ENCODE measurements at places on chromosomes 5 and 9.
A peak's percentile ranks its signal among the peaks of the same experiment; 100 is the strongest.

- no peak overlapping the region for H3K4me3 ChIP-seq
- no peaks in the 10 kb centered on the region for H3K27me3 ChIP-seq
- DNase-seq: no peak
- no peaks in the 10 kb centered on the region for H3K36me3 ChIP-seq
- no peaks in the 10 kb centered on the region for H3K4me1 ChIP-seq
- no peak overlapping the region for H3K27ac ChIP-seq
Observed at GRCh38 chr5:170440771-170441392, 51.7 kb upstream of the KCNMB1 start.

GRCh38 chr9:21023861-21024260, 7.6 kb downstream of the HACD4 start:
- peaks cover 8% of the 10 kb centered on the region for H3K4me1 ChIP-seq
- H3K27ac ChIP-seq: no peak overlapping the region
- no peak overlapping the region for H3K4me3 ChIP-seq
- no peaks in the 10 kb centered on the region for H3K36me3 ChIP-seq
- H3K27me3 ChIP-seq: no peaks in the 10 kb centered on the region

GRCh38 chr9:134800791-134801339, 79.7 kb upstream of the FCN2 start:
- H3K27me3 ChIP-seq: no peaks in the 10 kb centered on the region
- H3K4me3 ChIP-seq: no peak overlapping the region
- H3K27ac ChIP-seq: no peak overlapping the region
- DNase-seq: no peak
- no peaks in the 10 kb centered on the region for H3K4me1 ChIP-seq

DNA sequence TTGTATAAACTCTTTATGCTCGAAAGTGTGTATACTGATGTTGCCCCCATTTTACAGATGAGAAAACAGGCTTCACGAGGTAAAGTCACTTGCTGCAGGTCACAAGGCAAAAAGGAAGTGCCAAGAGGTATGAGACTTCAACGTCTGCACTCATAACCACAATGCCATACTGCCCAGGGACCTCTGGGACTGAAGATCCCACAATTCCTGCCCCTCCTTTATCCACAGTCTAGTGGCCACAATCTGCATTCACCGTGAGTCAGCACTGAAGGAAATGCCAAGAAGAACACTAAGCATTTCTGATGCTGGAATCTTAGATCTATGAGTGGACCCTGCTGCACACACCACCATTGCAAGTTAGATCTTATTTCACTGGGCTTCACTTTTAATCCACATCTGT, 37.3 kb downstream of the MED27 start:
- H3K4me3 ChIP-seq: no peak overlapping the region
- no peaks in the 10 kb centered on the region for H3K27me3 ChIP-seq
- peak overlapping the region; percentile 89 for H3K27ac ChIP-seq
- H3K36me3 ChIP-seq: no peaks in the 10 kb centered on the region
- peak; percentile 89 for DNase-seq

- H3K4me1 ChIP-seq: peaks cover 16% of the 10 kb centered on the region
- H3K27ac ChIP-seq: no peak overlapping the region
- no peaks in the 10 kb centered on the region for H3K36me3 ChIP-seq
- H3K27me3 ChIP-seq: no peaks in the 10 kb centered on the region
- no peak for DNase-seq
- H3K4me3 ChIP-seq: no peak overlapping the region
Observed at GRCh38 chr5:116444373-116445295, 130.0 kb downstream of the SEMA6A start.

GRCh38 chr5:139371482-139372435, 11.3 kb downstream of the SLC23A1 start:
- DNase-seq: no peak
- H3K4me3 ChIP-seq: no peak overlapping the region
- peaks cover 29% of the 10 kb centered on the region for H3K4me1 ChIP-seq

DNA sequence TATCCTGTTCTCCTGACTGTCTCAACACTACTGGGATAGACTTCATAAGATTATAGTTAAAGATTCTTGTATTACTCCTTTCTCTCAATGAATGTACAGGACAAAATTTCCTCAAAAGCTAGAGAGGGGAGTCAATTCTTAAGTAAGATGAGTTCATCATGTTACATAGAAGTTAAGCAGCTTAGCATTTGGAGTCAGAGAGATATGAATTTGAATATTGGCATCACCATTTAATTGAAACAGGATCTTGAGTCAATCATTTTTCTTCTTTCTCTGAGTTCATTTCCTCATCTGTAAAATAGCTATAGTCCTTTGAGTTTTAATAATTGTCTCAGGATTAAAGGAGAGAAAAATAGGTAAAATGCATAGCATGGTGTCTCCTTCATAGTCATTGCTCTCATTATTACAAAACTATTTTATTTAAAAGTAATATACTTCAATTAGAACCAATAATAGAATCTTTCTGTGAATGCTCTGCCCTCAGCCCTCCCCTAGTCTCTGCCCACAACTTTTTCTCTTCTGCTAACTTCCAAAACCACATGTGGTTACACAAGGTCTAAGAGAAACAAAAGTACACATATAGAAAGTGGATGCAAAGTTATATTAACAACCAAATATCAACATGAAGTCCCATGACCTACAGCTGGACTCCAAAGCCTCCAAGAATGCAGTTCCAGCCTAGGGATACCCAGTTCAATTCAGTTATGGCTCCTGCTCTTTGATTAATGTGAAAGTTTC, 265.6 kb downstream of the TLE1 start:
- no peaks in the 10 kb centered on the region for H3K4me1 ChIP-seq
- no peaks in the 10 kb centered on the region for H3K27me3 ChIP-seq
- no peaks in the 10 kb centered on the region for H3K36me3 ChIP-seq
- no peak overlapping the region for H3K27ac ChIP-seq

DNA sequence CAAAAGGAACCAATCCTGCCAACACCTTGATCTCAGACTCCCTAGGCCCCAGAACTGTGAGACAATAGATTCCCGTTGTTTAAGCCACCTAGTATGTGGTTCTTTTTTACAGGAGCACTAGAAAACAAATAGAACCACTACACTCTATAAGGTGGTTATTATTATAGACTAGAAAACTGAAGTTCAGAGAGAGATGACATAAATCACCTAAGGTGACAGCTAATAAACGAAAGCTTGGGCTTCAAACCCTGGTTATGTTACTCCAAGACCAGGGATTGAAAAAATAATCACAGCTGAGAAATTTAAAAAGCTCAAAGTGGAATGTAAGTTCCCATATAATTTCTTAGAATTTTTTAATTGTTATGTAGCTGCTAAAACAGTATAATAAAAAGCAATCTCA, 716.2 kb upstream of the DMAC1 start:
- H3K4me1 ChIP-seq: no peaks in the 10 kb centered on the region
- H3K4me3 ChIP-seq: no peak overlapping the region
- DNase-seq: no peak
- no peak overlapping the region for H3K27ac ChIP-seq
- H3K27me3 ChIP-seq: no peaks in the 10 kb centered on the region
- no peaks in the 10 kb centered on the region for H3K36me3 ChIP-seq

DNA sequence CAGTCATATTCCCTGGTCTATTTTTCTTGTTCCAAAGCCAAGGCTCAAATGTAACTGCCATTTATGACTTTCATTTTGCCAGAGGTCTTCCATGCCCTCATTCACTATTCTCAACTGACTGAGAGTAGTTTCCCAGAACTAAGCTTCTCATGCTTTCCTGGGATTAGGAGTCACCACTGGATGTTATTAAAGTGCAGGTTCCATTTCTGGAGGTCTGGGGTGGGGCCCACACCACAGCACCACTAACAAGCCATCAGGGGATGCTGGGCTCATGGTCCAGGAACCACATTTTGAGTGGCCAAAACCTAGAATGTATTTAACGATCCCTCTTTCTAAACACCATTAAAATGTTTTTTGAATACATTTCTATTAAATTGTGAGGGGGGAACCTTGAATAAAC, 677.6 kb downstream of the SEMA5A start:
- H3K4me3 ChIP-seq: no peak overlapping the region
- H3K4me1 ChIP-seq: no peaks in the 10 kb centered on the region
- H3K27me3 ChIP-seq: no peaks in the 10 kb centered on the region
- no peak for DNase-seq
- no peak overlapping the region for H3K27ac ChIP-seq
- no peaks in the 10 kb centered on the region for H3K36me3 ChIP-seq

- DNase-seq: peak; percentile 62
- H3K27me3 ChIP-seq: no peaks in the 10 kb centered on the region
- H3K27ac ChIP-seq: no peak overlapping the region
- H3K4me1 ChIP-seq: no peaks in the 10 kb centered on the region
Observed at GRCh38 chr5:73985145-73985544, 359.1 kb downstream of the ARHGEF28 start.

- no peaks in the 10 kb centered on the region for H3K4me1 ChIP-seq
- no peaks in the 10 kb centered on the region for H3K27me3 ChIP-seq
- DNase-seq: no peak
Observed at GRCh38 chr5:9533096-9533495, 12.8 kb downstream of the SEMA5A start.

DNA sequence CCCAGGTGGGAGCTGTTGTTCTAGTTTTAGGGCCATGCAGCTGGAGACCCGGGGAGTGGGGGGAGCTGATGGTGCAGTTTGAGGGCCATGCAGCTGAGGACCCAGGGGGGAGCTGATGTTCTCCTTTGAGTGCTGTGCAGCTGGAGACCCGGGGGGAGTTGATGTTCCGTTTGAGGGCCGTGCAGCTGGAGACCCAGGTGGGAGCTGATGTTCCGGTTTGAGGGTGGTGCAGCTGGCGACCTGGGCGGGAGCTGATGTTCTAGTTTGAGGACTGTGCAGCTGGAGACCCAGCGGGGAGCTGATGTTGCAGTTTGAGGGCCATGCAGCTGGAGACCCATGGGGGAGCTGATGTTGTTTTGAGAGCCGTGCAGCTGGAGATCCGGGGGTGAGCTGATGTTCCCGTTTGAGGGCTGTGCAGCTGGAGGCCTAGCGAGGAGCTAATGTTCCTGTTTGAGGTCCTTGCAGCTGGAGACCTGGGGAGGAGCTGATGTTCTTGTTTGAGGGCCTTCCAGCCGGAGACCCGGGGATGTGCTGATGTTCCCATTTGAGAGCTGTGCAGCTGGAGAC, 14.6 kb downstream of the PDCD6 start:
- H3K4me3 ChIP-seq: no peak overlapping the region
- no peak overlapping the region for H3K27ac ChIP-seq
- DNase-seq: no peak
- H3K36me3 ChIP-seq: peaks cover 18% of the 10 kb centered on the region
- H3K27me3 ChIP-seq: no peaks in the 10 kb centered on the region
- no peaks in the 10 kb centered on the region for H3K4me1 ChIP-seq

- no peak overlapping the region for H3K4me3 ChIP-seq
- peaks cover 11% of the 10 kb centered on the region for H3K4me1 ChIP-seq
- no peak for DNase-seq
- no peak overlapping the region for H3K27ac ChIP-seq
Observed at GRCh38 chr9:2461892-2462291, 159.7 kb upstream of the VLDLR start.

DNA sequence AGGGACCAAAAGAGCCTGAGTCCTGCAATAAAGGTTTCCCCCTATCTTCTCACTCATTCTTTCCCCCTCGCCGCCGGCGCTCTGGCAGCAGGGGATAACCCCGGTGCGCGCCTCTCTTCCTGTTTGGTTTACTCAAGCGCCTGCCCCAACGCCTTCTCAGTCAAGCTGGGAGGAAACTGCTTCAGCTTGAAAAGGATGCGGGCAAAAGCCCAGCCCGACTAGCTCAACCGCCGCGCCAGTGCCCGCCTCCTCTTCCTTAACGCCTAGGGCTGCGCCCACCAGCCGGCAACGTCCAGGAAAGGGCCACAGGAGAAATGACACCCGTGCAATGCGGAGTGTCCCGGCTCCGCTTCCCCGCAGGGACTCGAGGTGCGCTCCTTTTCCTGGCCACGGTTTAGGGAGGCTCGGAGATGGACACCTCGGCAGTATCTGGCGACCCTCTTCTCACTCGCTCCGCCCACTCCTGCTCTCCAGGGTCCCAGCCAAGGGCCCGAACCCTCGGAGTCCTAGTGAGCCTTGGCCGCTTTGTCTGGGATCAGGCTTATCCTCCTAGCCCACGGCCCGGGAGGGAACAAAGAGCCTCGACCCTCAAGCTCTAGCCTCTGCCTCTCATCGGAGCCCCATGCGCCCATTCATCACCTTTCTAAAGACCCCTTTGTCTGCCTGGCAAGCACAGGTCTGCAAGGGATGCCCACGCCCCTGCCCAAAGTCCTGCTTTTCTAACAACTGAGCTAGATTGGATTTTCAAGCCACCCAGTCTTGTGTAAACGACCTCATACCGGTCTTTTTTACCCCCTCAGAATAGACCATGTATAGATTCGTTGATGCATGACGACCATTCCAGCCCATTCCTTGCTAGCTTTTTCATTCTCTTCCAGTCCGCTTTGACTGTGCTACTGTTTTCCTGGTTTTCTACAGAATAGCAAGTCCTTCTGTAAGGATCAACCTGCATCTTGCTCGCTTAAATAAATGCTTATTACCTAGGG, 2.0 kb downstream of the ST8SIA4 start:
- peak overlapping the region; percentile 72 for H3K4me3 ChIP-seq

DNA sequence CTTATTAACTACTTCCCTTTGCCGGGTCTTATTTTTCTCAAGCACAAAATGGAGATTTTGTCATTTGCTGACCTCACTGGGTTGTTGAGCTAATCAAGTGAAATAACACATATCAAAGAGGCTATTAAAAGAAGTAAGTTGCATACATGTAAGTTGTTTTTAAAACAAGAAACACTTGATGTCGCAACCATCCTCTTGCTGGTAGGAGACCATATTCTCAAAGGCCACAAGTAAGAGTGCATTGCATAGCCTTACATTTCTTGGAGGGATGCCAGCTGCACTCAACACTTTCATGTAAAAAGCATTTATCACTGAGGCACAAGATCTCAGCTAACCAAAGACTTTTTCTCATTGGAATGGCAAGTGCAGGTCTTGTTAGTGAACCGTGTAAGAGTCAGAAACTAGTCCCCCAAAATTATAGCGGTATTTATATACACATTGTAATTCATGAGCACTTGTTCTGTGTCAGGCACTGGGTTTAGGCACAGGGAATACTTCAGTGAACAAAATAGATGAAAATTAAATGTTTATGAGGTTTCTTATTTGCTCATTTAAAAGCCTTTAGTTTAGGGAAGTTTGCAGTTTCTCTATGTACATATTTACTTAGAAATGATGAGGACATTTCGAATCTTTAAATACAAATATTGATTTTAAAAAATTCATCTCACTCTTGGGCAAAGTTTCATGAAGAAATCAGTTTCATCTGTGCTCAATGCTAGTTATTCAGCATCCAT, 72.0 kb downstream of the ZFAND5 start:
- peak; percentile 48 for DNase-seq
- H3K36me3 ChIP-seq: no peaks in the 10 kb centered on the region
- peaks cover 10% of the 10 kb centered on the region for H3K4me1 ChIP-seq
- H3K4me3 ChIP-seq: no peak overlapping the region
- no peaks in the 10 kb centered on the region for H3K27me3 ChIP-seq

DNA sequence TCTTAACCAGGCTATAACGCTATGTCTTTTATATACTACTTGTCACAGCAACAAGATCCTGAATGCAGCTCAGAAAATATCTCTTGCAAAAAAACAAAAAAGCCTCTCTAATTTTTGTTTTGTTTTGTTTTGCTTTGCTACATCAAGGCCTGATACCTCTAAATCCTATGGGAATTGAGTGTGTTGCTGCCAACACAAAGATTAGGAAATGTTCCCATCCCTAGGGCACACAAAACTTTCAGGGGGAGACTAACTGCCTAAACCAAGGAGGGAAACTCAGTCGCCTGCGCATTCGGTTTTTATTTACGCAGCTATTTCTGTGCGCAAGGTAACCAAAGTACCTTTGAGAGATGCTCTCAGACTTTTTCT, 1.7 kb downstream of the SSBP2 start:
- H3K27me3 ChIP-seq: peaks cover 14% of the 10 kb centered on the region
- H3K27ac ChIP-seq: no peak overlapping the region
- H3K36me3 ChIP-seq: no peaks in the 10 kb centered on the region
- H3K4me1 ChIP-seq: peaks cover 6% of the 10 kb centered on the region
- no peak for DNase-seq
